ENCODE measurements at places on chromosomes 1 and 21. TPM values are rescaled to one million over a fixed set of nuclear protein-coding genes. Genes with fewer than 3 reads are reported as not detected.

GRCh38 chr1:204261746-204262505 lies 48.1 kb upstream of the GOLT1A start:
- peaks cover under 1% of the 10 kb centered on the region for H3K4me1 ChIP-seq
- no peak overlapping the region for H3K27ac ChIP-seq
- H3K4me3 ChIP-seq: no peak overlapping the region
- H3K36me3 ChIP-seq: peaks cover 12% of the 10 kb centered on the region
- DNase-seq: no peak
- no peaks in the 10 kb centered on the region for H3K27me3 ChIP-seq

DNA sequence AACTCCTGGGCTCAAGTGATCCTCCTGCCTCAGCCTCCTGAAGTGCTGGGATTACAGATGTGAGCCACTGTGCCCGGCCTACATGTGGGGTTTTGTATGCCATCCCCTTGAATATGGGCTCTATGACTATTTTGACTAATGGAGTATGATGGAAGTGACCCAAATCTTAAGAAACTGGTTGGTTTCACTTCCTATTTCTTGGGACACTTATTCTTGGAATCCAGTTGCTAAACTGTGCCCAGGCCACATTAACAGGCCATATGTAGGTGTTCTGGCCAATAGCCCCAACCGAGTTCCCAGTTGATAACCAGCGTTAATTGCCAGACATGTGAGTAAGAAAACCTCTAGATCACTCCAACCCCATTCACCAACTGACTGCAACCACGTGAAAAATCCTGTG lies 36.3 kb upstream of the CLIC4 start:
- no peak for DNase-seq
- H3K27ac ChIP-seq: no peak overlapping the region
- H3K27me3 ChIP-seq: no peaks in the 10 kb centered on the region
- no peak overlapping the region for H3K4me3 ChIP-seq
- no peaks in the 10 kb centered on the region for H3K36me3 ChIP-seq

- no peaks in the 10 kb centered on the region for H3K36me3 ChIP-seq
- H3K27me3 ChIP-seq: no peaks in the 10 kb centered on the region
- H3K4me3 ChIP-seq: no peak overlapping the region
- no peak for DNase-seq
- H3K4me1 ChIP-seq: no peaks in the 10 kb centered on the region
- H3K27ac ChIP-seq: no peak overlapping the region
These were observed 56.9 kb upstream of the LRP8 start for GRCh38 chr1:53384796-53385195.

The CD48 gene
- 4.9 TPM for total RNA-seq

GRCh38 chr1:167517535-167518330 lies 596 bp downstream of the CD247 start:
- H3K27me3 ChIP-seq: no peaks in the 10 kb centered on the region
- H3K36me3 ChIP-seq: no peaks in the 10 kb centered on the region
- H3K4me3 ChIP-seq: peak overlapping the region; percentile 16

DNA sequence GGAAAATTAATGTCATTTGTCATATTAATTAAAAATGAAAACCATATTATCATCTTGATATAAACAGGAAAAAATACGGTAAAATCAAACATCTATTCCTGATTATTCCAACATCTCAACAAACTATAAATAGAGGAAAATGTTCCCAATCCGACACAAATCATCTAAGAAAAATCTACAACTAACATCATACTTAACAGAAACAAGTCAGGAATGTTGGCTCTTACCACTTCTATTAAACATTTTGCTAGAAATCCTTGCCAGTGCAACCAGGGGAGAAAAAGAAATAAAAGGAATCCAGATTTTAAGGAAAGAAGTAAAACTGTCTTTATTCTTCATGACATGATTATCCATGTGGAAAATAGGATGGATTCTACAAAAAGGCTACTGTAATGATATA lies 77.0 kb upstream of the IRF2BP2 start:
- no peaks in the 10 kb centered on the region for H3K27me3 ChIP-seq
- H3K4me1 ChIP-seq: no peaks in the 10 kb centered on the region
- H3K4me3 ChIP-seq: no peak overlapping the region
- no peak for DNase-seq

The KRTAP10-7 gene
- total RNA-seq: not detected

GRCh38 chr1:232339073-232339472 lies 290.9 kb downstream of the SIPA1L2 start:
- H3K4me1 ChIP-seq: no peaks in the 10 kb centered on the region
- no peaks in the 10 kb centered on the region for H3K27me3 ChIP-seq
- no peak for DNase-seq
- no peaks in the 10 kb centered on the region for H3K36me3 ChIP-seq
- no peak overlapping the region for H3K4me3 ChIP-seq

The MEX3A gene
- 3.7 TPM for total RNA-seq

The MMEL1 gene
- total RNA-seq: 13.9 TPM

The C2CD4D gene
- 0.85 TPM for total RNA-seq

The SLX9 gene
- 50.1 TPM for total RNA-seq

DNA sequence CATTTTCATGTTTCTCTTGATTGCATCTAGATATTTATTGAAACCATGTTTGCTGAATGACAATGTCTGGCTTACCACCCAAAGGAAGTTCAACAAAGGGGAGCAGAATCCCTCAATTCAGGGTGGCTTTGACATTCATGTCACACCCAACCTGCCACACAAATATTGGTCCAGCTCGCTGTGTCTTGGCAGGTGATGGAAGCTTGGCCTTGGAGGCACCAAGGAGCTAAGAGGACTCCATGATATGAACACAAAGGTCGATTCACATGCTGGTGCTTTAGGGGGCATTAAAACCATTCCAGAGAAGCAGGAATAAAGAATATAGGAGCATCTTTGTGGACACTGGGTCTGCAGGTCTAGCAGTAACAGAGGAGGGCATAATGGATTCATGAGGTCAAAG lies 114.8 kb downstream of the RUNX1 start:
- no peak for DNase-seq
- H3K36me3 ChIP-seq: no peaks in the 10 kb centered on the region
- no peaks in the 10 kb centered on the region for H3K4me1 ChIP-seq
- H3K27me3 ChIP-seq: no peaks in the 10 kb centered on the region

Data from colonic mucosa (tissue), 4 donors.